Kidney (tissue), 22 donors: ENCODE measurements at places on chromosomes 6 and 20. TPM values are rescaled to one million over a fixed set of nuclear protein-coding genes. Genes with fewer than 3 reads are reported as not detected.
A peak's percentile ranks its signal among the peaks of the same experiment; 100 is the strongest.

- no peak for DNase-seq
Measured at GRCh38 chr6:45532721-45533210, 155.0 kb upstream of the SUPT3H start.

DNA sequence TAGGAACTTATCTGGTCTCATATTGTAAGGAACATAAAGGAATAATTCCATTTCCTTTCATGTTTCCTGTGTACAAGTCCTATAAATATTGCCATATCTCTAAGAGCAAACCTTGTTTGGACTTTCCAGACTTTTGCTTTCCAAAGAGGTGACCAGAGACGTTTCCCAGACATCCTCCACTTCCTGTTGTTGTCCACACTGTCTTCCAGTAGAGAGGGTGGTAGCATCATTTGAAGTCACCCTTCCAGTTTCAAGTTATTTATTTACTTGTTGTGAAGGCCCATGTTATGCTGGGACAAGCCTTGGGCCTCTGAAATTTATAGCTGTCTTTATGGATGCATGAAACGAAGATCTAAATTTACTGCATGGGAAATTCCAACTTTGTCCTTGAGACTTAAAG is 10.6 kb upstream of the TGM3 start:
- no peak for DNase-seq

DNA sequence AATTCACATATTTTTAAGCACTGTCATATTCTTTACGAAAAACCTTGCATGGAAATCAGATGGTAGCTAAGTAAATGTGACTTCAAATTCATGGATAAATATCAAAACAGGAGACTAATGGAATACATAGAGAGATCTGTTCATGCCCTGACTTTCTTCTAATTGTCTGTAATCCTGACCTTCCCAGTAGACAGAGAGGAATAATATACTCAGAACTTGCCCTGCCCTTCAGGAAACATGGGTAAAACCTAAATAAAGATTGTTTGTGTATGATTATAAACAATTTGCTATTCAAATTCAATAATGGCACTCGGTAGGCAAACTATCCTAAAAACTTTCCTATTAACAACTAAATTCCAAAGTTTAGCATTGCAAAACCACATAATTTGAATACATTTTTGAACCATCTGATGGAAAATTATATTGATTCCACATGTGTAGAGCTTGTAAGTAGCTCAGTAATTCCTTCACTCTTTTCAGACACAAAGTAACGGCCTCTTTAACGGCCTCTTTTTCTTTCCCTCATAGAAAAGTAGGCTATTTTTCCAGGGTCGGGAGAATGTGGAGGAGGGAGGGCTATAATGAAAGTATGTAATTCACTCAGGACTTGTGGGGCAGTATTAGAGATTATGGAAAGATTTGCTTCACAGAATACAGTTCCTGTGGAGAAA is 227.6 kb downstream of the ALDH8A1 start:
- DNase-seq, result no peak

DNA sequence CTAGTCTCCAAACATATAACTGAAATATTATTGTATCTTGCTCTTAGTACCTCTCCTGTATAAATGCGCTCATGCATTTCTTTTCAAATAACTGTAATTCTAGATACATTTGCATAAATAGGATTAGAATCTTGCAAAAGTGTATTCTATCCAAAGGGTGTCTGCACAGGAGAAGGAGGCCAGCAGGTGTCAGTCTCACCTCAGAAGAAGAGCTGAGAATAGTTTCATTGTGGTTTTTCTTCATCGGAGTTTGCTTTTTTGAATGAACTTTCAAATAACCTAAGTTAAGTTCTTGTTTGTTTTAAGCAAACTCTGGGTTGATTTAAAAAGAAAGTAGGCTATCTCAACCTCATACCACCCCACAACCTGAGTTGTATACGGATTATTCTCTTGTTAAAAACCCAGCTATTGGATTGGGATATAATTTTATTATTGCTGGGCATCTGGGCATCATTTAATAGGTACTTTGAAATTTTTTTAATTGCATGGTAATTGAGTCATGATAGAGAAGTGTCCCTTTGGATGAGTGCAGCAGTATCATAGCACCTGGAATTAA is 125.0 kb upstream of the MLIP start:
- DNase-seq, result peak; percentile 66

DNA sequence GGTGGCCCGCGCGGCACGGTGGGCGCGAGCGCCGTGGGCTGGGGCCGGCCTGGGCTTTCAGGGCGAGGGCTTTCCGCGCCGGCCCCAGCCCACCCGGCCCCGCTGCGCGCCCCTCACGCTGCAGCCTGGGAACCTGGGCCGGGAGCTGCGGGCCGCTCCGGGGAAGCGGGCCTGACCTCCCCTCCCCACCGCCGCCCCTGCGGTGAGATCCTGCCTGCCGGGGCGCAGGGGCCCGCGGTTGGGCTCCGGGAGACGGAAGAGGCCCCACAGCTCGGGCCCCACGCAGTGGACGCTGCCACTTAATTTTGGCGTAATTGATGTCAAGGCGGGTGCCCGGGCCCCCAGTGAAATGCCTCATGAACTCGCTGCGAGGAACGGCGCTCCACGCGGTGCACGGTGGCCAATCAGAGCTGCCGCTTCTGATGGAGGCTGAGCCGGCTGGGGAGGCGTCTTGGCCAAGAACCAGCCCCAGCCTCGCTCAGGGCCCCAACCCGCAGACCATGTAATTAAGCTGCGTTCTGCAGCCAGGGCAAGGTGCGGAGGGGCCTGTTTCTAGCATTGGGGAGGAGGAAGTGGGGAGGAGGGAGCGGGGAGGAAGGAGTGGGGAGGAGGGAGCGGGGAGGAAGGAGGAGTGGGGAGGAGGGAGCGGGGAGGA is 96.1 kb upstream of the BHLHE23 start:
- DNase-seq, result no peak

- no peak for DNase-seq
Measured at GRCh38 chr6:74780831-74781230, 425.0 kb downstream of the COL12A1 start.

DNA sequence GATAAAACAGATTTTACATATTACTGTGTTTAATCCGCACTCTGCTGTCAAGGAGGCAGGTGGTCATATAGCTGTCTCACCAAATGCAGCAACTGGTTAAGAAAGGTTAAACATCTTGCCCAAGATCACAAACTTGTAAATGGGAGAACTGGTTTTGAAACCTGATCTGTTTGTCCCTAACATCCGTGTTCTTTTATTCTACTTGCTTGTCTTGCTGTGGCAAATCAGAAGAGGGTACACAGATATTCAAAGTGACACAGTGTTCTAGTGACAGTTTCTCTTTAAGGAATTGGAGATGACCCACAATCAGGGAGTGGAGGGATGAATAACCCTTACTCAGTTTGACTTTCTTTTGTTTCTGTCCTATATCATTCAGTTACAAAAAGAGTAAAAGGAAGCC is 83.0 kb upstream of the SGK1 start:
- DNase-seq, result no peak

- DNase-seq, result no peak
Measured at GRCh38 chr20:6277661-6278240, 154.9 kb upstream of the FERMT1 start.

- peak; percentile 67 for DNase-seq
Measured at GRCh38 chr6:75735491-75736186, 13.4 kb upstream of the MYO6 start.

- DNase-seq, result no peak
Measured at GRCh38 chr6:68973066-68973465, 338.0 kb downstream of the ADGRB3 start.

- DNase-seq, result no peak
Measured at GRCh38 chr20:35600176-35600992, 15.2 kb upstream of the SPAG4 start.

DNA sequence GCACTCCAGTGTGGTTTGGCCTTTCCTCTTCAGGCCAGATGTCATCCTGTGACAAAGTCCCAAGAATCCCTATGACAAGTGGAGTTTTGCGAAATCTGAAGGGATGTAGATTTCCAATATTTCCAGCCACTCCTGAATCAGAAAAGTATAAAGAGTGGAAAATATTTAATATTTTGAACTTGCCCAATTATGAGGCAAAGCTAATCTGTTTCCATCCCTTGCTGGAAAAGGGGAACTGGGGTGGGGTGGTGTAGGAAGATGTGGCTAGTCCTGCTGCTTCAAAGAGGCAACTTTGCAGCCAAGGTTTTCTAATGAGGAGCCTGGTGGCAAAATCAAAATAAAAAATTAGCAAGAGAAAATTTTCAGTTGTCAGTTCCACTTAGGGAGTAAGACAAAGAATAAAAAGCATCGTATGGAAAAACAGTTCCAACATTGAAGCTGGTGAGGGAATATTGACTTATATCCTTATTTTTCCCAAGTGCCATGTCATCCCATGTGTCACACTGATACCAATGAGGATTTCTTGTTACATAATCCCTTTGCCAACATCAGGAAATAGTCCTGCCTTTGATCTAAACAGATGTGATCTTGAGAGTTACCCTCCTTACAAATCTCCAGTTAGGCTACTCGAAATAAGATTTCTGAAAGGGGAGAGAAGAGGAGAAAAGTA is 480.0 kb upstream of the JARID2 start:
- no peak for DNase-seq

DNA sequence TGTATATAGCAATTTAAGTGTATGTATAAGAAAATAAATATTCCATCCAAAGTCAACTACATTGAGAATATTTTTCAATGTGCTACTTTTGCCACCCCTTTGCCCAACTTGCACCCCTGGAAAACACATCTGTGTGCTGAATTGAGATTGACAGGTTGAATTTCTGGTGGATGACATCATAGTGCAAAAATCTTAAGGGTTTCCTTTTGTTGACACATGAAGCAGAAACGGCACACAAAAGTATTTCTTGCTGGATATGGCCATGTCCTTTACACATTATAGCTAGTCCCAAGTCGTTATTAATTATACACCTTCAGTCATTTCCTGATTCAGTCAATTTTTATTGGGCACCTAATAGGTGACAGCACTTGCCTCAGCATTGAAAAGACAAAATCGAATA is 188.7 kb upstream of the FBXL4 start:
- no peak for DNase-seq

GRCh38 chr6:79005497-79005896 is 72.6 kb downstream of the PHIP start:
- no peak for DNase-seq

- DNase-seq, result no peak
Measured at GRCh38 chr6:137755284-137755683, 111.8 kb upstream of the TNFAIP3 start.

DNA sequence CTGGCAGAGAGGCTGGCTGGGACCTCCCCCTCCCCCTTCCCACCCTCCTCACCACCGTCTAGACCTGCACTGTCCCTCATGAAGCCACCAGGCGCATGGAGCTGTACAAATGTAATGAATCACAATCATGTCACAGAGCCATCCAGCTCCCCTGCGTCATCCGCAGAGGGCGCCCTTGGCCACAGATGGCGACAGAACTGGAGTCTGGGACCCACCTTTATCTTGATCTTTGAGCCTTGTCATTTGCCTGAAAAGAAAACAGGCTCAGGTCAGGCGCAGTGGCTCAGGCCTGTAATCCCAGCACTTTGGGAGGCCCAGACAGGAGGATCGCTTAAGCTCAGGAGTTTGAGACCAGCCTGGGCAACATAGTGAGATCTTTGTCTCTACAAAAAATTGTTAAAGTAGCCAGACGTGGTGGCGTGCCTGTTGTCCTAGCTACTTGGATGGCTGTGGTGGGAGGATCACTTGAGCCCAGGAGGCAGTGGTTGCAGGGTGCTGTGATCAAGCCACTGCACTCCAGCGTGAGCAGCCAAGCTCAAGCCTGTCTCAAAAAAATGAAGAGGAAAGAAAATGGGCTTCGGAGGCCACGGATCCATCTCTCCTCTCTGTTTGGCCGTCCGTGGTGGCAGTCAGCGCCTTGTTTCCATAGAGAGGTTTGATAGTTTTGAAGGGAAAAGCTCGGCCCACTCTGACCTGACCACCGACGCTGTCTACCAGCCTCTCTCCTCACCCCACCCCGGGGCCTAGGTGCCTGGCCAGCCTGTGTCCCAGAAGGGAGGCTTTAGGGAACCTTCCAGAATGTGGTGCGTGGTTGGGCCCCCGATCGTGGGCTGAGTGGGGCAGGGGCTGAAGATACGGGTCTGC is 6.2 kb downstream of the COL9A3 start:
- peak; percentile 46 for DNase-seq

DNA sequence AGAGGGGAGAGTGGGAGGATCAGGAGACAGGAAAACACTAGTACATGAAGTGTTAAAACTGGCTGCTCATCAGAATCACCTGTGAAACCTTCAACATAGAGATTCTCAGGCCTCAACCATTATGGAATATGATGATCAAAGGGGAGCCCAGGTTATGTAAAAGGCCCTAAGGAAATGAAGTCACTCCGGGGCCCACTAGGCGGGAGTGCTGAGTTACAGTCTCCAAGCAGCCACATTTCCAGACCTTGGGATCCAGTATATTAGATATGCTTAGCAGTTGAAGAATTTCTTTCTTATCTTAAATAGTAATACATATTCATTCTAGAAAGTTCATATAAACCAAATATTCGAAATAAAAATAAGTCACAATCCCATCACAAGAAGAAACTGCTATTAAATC is 476.3 kb downstream of the PRKN start:
- DNase-seq, result no peak

Gene TBXT
- not detected for total RNA-seq

Gene REV3L
- total RNA-seq, result 30.0 TPM

Gene RPS6KA2
- 61.2 TPM for total RNA-seq

Gene TLDC2
- 2.3 TPM for total RNA-seq

Gene CLPSL1
- not detected for total RNA-seq

Gene ZBTB12
- 3.4 TPM for total RNA-seq

Gene HEY2
- 10.7 TPM for total RNA-seq

Gene RPS10
- 1,138 TPM for total RNA-seq

Gene GPX6
- not detected for total RNA-seq

Gene TMEM244
- total RNA-seq, result not detected

Gene TSHZ2
- 15.5 TPM for total RNA-seq

Gene CTAGE9
- not detected for total RNA-seq

Gene SOX18
- 56.7 TPM for total RNA-seq

Gene EEF1A2
- total RNA-seq, result 18.1 TPM

Gene ZSCAN23
- 5.5 TPM for total RNA-seq
